ENCODE measurements at places on chromosomes 2 and 18. TPM values are rescaled to one million over a fixed set of nuclear protein-coding genes. Genes with fewer than 3 reads are reported as not detected.

DNA sequence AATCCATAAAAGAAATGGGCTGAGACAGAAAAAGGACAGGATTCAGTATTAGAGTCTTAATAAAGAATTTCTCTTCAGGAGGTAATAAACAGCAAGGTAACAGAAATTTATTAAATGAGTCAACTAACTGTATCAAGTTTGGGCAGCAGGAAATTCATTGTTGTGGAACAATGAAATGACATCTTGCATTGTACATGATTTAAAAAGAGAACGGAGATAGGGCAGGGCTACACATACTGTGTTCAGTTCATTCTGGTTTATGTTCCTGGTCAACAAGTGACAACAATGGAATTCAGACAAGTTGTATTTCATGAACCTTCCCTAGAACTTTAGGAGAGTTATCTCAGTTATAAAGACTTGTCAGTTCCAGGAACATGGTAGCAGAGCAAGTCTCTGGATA is 961.3 kb downstream of the SOCS6 start:
- DNase-seq: no peak

DNA sequence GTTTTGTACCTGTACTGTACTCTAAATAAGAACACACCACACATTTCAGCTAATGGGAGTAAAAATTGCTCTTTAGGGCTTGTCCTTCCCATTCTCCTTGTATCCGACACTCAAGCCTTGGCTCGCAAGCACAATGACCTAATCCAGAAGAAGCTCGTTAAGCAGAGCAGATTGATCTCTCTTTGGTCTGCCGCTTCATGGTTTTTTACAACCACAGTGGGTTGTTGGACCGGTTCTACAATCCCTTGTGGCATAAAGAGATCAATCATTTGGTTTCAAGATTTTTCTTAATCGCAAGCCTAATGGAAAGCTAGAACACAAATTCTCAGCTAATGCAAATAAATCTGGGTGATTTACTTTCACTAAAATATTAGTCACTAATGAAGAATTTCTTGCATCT is 662.1 kb downstream of the LRP1B start:
- DNase-seq: peak; percentile 21

DNA sequence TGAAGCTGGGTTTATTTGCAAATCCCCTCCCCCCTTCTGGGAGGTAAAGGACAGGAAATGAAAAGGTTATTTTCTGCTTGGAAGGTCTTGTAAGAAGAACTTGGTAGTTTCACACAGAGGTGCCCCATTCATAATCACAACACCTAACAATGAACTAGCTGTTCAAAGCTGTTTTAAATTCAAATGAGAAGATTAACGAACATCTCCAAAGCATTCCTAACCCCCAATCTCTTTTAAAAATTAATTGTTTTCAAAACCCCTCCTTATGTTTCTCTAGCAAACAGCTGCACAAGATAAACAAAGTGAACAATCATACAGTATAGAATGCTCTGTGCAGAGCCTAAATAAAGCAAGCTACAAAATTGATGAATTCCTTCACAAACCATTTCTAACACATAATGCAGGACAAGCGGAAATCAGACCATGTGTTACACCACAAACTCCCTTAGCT is 271.4 kb downstream of the SATB2 start:
- DNase-seq: no peak

- no peak for DNase-seq
These were observed 170.3 kb upstream of the MGAT5 start for GRCh38 chr2:134083548-134083947.

DNA sequence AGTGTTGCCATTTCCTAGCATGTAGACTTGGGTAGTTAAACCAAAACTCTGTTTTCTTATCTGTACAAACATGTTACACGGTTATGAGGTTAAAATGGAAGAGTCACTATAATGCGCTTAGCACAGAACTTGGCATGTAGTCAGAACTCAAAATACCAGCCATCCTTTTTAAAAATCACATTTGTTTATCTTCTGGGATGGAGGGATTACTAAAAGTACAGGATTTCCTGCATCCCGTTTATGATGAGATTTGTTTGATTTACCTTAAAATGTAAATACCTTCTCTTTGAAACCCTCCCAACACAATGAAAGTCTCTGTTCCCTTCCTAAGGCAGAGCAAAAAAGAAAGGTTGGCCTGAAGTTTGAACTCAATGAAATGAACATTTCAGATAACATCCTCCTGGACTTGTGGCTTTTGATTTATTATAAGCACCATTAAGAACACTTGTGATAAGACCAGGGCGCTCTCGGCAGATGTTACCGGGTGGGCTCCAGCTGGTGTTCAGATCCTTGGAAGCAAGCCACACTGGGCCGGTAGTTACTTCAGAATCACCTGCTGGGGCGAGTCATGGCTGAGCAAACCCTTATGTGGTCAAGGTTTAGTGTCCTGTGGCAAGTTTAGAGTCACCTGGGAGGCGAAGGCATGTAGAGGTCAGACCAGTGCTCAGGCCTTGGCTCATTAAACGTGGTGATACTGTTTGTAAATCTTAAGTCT is 105.7 kb downstream of the MGAT5 start:
- peak; percentile 54 for DNase-seq

DNA sequence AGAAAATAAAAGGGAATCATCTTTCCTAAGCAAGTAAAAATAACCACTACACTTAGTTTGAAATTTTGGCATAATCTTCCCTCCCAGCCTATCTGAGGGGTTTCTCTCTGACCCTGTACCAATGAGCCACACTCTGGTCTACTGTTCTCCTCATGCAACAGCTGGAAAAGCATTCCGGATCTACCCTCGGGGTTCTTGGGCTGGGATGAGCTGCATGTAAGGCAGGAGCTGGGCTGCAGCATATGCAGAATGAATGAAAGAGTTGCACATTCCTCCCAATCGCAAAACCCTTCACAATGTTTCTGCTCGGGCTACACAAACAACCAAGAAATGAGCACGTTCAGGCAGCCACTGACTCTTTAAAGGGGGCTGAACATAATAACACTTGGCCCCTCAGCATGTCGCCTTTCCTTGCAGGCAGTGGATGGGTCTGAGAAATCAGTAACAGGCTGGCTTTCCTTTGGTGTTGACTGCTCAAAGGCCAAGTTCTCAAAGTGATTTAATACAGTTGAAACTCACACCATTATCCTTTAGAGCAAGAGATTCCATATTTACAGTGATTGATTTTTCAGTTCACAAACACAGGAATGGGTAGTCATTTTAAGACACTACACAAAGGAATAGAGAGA is 180.4 kb upstream of the ZFP36L2 start:
- DNase-seq: no peak

DNA sequence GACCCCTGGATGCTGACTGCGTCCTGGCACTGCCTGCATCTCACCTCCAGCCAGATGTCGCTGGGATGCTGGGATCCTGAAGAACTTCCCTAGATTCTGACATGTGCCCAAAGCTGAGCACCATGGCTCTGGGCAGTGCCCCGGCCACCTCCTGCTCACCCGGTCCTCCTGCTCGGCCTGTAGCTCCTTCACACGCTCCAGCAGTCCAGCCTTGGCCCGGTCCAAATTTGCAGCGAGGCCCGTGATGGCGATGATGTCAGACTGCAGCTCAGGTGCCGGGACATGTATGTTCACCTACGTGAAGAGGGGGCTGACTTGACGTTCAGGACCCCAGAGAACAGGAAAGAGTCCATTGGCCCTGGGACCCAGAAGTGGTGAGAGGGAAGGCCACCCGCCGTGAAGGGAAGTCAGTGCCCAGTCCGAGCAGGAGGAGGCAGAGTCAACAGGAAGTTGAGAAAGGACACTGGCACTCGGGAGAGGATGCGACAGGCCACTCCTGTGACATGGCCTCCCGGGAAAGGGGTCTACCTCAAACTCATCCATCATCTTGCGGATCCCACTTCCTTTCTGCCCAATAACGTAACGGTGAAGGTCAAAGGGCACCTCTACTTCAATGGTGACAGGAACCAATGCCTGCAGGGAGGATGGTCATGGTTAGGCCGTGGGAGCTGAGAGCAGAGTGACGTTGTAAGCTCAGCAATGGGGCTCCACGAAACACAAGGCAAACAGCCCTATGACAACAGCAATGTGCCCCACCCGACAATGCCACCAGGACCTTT is 46.7 kb downstream of the ANO7 start:
- DNase-seq: peak; percentile 16

- peak; percentile 78 for DNase-seq
These were observed 4.9 kb downstream of the ZAP70 start for GRCh38 chr2:97718051-97718882.

GRCh38 chr2:126862730-126863129 is 36.0 kb upstream of the TEX51 start:
- DNase-seq: no peak

DNA sequence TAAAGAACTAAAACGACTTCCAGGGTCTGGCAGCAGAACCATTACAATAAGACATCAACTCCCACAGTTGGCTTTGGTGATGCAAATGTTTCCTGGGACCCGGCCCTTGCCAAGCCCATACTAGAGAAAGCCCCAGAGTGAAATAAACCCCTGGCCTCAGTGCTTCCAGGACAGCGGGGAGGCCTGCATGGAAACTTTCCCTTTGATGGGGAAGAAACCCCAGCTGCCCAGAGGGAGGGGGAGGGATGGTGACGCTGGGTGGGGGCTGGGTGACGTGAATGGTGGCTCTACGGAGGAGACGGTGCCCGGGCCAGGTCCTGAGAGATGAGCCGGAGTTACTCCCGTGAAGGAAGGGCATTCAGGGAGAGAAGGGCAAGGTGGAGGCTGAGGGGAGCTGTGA is 27.5 kb downstream of the INHBB start:
- no peak for DNase-seq

- no peak for DNase-seq
These were observed 352.7 kb upstream of the CDH2 start for GRCh38 chr18:28529644-28530043.

DNA sequence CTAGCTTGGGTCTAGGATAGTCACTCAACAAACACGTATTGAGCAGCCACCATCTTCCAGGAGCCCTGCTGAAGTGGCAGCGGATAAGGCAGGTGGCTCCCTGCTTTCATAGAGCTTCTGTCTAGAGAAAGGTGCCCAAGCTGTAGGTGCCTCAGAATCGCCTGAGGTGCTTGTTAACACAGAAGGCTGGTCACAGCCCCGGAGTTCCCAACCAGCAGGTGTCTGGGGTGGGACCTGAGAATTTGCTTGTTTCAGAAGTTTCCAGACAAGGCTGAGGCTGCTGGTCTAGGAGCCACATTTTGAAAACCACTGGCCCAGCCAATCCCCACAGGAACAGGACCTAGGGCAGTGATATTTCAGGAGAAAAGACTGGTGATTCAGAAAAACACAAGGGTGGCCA is 45.3 kb upstream of the SMAD7 start:
- no peak for DNase-seq

GRCh38 chr18:79465392-79465991 is 69.8 kb downstream of the NFATC1 start:
- no peak for DNase-seq

DNA sequence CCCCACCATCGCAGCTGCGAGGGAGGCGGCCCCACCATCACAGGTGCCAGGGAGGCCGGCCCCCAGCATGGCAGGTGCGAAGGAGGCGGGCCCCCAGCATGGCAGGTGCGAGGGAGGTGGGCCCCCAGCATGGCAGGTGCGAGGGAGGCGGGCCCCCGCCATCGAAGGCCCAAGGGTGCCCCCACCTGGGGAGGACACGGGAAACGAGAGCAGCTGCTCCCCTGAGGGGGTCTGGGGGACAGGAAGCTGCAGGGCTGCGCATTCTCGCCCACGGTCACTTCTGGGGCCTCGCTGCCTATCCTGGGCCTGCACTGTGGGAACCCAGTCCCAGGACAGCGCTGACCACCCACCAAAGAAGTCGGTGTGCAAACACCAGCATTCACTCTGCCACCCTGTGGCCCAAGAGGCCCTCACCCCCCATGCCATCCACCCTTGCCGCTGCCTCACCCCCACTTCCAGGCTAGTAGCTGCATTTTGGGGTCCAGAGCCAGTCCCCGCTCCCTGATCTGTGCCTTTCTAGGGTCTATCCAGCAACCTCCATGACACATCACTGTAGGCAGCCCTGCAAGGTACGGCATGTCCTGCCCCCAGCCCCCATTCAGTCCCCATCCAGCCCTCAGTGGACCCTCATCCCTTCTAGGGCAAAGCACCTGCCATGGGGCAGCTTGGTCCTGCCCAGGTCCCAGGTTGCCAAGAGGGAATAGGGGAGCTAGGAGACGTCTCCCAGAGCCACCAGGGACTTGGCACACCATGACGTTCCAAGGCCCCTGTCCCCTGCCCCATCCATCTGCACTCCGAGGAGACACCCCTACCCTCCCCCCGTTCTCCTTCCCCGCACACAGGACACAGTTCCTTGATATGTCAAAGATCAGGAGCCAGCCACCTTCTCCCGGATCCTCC is 24.0 kb upstream of the GPC1 start:
- no peak for DNase-seq

DNA sequence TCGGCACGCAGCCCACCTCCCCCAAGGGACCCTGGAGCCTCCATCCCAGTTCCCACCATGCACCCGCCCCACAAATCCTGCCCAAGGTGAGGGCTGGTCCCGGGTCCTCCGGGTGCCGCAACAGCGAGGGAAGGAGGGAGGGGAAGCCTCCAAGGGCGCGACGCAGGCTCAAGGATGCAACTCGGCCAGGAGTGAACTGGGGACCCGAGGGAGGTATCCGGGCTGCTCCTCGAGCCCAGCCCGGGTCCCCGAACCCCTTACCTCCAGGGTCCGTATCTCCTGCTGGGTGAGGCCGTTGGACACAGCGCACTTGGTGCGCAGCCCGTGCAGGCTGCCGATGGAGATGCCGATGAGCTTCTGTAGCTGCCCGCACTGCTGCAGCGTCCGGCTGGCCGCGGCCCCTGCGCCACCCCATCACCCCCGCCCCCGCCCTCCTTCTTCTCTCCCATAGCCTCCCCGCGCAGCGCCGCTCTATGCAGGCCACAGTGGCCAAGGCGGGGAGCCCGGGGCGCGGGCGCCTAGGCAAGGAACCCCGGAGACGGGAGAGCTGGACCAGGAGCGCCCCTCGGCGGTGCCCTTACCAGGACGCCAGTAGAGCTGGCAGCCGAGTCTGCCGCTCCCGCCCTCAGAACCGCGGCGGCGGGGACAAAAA is 124.1 kb downstream of the ANKRD30BL start:
- peak; percentile 1 for DNase-seq

GRCh38 chr2:201929281-201930026 is 104.2 kb upstream of the FZD7 start:
- DNase-seq: no peak

DNA sequence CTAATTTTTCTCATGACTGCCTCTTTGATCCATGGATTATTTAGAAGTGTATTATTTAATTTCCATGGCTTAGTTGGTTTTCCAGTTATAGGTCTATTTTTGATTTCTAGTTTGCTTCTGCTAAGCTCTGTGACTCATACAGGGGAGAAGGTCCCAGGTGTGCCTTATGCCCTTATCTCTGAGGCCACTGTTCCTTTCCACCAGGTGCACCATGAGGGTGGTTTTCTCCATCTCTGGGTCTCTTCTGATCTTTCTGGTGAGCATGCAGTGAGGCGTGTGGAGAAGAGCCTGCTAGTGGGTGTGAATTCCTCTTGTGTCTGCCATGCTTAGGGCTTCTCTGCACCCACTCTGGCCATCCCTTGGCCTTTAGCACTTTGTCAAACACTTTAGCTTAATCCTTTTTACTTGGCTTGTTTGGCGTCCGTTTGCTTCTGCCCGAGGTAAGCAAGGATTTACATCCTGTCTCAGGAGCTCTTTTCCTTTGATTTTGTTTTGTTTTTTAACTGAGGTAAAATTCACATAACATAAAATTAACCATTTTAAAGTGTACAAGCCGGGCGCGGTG is 129.8 kb upstream of the ARL4C start:
- no peak for DNase-seq

The POTEF gene
- not detected for total RNA-seq

The OBSL1 gene
- 53.0 TPM for total RNA-seq

The XIRP2 gene
- 0.29 TPM for total RNA-seq

The ERFE gene
- 0.51 TPM for total RNA-seq

The REG1B gene
- total RNA-seq: not detected

The DNAJB2 gene
- 68.7 TPM for total RNA-seq

The HNMT gene
- total RNA-seq: 62.9 TPM

The DNER gene
- total RNA-seq: 0.55 TPM
